Left kidney (tissue), 8 donors: ENCODE measurements at places on chromosomes 6 and 20.
A peak's percentile ranks its signal among the peaks of the same experiment; 100 is the strongest.

DNA sequence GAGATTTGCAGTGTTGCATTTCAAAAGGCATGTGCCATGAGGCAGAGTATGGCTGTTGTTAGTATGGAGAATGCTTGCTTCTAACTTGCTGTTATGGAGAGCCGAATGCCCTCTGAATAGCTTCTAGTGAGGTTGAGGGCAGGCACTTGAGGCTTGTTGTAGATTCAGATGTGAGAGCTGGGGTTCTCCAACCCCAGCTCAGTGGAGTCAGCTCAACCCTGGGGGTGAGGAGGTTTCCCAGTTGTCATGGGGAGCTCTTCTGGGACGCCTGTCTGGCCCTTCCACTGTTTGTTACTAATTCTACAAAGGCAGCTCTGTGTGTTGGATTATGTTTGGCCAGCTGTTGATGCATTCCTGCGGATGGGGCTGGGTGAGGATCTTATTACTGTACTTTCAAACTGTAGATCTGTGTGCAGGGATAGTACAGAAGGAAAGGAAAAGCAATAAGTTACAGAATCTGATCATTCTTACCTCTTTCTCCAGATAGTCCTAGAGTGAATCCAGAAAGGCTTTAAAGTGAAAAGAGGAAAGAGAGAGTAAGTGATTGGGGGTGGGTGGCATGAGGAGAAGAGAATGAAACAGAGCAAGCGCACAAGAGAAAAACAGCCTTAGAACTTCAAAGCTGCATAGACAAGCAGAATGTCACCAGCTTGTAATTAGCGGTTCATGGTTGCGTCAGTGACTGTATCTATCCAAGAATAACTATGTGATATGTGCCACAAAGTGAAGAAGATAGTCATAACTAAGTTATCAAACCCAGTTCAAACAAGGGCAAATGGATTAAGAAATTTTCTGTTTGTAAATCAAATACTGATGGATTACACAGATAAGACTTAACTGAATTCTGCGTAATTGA lies 148.7 kb downstream of the PRL start:
- peak; percentile 89 for DNase-seq

- no peak for DNase-seq
Observed at GRCh38 chr6:44665143-44665542, 277.6 kb downstream of the CDC5L start.

- DNase-seq = no peak
Observed at GRCh38 chr6:1901556-1901955, 291.8 kb downstream of the FOXC1 start.

DNA sequence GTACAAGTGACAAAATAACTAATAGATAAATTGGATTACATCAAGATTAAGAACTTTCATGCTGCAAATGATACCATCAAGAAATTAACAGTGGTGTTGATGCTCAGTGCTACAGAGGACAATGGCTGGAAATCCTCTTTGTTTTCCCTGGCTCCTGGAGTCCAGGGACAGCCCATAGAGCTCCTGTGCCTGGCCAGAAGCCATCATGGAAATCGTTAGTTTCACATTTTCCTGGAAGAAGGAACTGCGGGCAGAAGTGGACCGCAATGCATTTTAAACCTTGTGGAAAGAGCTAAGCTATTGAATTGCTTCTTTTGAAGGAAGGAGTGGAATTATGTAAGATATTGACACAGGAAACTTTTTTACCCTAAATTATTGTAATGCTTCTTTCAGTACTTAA lies 276.0 kb downstream of the GJA1 start:
- no peak for DNase-seq

GRCh38 chr6:100035873-100036653 lies 42.0 kb upstream of the MCHR2 start:
- DNase-seq = no peak

- no peak for DNase-seq
Observed at GRCh38 chr6:15522026-15522425, 140.8 kb downstream of the DTNBP1 start.

DNA sequence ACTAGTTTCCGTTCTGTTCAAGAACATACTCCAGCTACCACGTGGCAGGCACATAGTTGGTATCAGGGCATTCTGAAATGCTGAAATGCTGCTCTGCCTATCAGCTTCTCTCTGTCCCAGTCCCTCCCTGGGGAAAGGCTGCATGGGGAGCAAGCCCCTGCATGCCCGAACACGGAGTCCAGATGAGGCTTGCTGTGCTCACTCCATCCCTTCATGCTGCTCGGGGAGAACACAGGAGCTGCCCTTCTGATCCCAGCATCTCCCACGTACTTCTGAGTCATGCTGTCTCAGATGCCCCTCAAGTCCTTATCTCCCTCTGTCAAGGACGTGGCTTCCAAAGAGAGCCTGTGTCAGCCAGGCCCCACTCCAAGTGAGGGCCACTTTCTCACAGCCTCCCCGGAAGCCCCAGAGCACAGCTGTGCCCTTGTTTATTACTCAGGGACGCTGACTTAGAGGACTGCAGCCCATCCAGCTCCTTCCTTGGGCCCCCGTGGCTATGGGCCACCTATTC lies 29.4 kb downstream of the THBS2 start:
- no peak for DNase-seq

DNA sequence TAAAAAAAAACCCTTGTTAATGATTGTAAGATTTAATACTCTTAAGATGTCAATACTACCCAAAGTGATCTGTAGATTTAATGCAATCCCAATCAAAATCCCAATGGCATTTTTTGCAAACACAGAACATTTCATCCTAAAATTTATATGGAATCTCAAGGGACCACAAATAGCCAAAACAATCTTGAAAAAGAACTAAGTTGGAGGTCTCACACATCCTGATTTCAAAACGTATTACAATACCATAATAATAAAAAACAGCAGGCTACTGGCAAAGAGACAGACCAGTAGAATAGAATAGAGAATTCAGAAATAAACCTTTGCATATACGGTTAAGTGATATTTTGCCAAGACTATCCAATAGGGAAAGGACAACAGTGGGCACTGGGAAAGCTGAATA lies 331.9 kb upstream of the JARID2 start:
- DNase-seq = no peak

GRCh38 chr6:161195386-161195785 lies 78.5 kb downstream of the AGPAT4 start:
- no peak for DNase-seq

GRCh38 chr6:130138909-130139242 lies 83.9 kb downstream of the SAMD3 start:
- no peak for DNase-seq

GRCh38 chr6:108831104-108831503 lies 17.1 kb upstream of the ARMC2 start:
- no peak for DNase-seq

DNA sequence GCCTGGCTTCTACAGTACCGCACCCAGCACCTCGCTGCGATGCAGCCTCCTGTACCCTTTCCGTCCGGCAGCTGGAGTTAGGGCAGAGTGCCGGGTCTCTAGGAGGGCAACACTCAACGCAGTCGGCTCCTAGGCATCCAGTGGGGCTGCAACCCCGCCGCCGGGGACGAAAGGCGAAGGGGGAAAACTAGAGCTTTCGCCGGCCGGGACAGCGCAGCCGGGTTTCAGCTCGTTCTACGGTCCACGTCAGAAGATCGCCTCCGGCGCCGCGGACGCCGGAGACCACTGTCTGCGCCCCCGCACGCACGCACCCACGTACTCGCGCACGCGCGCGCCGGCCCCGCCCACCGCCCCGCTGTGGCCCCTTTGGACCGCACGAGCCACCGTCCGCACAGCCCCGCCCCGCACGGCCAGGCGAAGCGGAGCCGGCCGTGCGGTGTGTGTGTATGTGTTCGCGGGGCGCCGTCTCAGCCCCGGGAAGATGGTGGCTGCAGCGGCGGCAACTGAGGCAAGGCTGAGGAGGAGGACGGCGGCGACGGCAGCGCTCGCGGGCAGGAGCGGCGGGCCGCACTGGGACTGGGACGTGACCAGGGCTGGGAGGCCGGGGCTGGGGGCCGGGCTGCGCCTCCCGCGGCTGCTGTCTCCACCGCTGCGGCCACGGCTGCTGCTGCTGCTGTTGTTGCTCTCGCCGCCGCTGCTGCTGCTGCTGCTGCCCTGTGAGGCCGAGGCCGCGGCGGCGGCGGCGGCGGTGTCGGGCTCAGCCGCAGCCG lies at the start of gene ATRN:
ATRN (plus strand) TSS at position 392 of the 770 bp plus-strand sequence; CDS start at position 482, 90 bp downstream.
- peak; percentile 87 for DNase-seq

DNA sequence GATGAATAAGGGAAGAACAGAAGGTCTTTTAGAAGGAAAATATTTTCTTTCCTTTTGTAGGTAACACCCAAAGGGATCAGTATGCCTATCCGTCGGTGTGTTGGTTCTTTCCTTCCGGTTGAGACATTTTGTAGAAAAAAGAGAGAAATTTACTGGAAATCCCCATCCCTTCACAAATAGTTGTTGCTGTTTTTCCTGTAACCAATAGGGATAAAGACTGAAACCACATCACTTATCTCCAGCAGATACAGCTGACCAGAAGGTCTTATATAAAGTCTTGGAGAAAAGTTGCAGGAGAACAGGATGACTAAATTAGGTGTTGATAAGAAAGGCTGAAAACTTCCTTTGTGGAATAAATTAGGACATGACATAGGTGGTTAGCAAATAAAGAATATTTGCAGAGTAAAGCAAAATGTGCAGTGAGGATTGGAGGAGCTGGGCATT lies 14.8 kb upstream of the HLA-DRB1 start:
- DNase-seq = no peak

DNA sequence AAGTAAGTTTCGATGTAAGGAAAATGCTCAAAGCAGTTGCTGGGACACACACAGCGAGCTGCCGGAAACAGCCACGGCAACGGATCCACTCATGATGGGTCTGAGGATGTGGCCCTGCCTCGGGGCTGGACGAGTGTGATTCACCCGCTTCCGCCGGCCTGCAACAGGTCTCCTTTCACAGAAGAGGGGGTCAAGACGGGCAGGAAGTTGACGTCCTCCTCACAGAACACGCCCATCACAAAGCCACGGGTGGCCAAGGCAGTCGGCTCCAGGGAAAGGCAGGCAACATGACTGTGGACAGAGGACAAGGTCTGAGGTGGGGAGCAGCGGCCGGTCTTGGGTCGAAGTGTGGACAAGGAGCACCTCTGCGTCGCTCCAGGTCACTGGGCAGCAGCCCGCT lies 29.9 kb upstream of the SMOC2 start:
- DNase-seq = no peak

- DNase-seq = no peak
Observed at GRCh38 chr6:106658469-106658868, 29.1 kb downstream of the QRSL1 start.

GRCh38 chr6:152462716-152463115 lies 174.4 kb downstream of the SYNE1 start:
- DNase-seq = no peak

- no peak for DNase-seq
Observed at GRCh38 chr6:120230008-120230407, 880.4 kb upstream of the MAN1A1 start.

DNA sequence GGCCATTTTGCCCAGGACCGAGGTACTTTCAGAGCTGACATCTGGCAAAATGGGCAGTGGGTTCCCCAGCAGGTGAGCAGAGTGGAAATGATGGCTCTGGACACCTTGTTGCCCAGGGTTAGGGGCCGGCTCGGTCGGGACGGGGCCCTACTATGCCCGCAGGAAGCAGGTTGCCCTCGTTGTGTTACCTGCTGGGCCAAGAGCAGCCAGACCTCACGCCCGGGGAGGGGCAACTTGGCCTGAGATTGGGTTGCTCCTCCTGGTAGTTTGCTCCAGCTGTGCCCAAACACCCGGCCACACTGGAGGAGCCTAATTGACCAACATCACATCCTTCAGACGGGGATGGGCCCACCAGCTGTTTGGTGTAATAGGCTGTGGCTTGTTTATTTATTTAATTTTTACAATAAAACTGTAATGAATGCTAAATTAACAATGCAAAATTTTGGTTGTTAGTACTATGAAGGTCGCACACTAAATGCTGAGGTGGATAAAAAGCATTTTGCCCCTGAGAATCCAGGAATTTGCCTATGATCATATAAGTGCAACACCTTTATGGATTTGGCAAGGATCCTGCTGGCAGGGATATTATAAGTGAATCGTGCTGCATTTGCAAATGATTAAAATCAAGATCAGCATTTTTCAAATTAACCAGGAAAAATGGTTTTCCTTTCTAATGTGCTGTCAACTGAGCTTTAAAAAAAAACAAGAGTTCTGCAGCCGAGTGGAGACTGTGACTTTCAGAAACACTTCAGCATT lies 26.6 kb upstream of the PCMTD2 start:
- no peak for DNase-seq

DNA sequence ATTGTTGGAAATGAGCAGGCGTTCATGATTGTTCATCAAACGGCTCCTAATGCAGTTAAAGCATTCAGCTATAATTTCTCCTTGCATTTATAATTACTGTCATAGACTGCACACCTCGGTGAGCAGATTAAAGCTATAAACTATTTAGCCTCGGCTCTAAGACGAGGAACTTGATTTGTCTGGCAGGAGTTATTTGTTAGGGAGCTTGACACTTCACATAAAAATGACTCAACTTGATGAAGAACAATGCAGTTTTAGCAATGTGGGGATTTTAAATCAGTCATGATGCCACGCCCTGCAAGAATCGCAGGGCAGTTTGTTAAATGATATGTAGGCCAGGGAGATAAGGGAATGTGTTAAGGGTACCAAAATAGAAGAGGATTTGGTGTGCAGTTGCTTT lies 290.2 kb downstream of the TSHZ2 start:
- no peak for DNase-seq

DNA sequence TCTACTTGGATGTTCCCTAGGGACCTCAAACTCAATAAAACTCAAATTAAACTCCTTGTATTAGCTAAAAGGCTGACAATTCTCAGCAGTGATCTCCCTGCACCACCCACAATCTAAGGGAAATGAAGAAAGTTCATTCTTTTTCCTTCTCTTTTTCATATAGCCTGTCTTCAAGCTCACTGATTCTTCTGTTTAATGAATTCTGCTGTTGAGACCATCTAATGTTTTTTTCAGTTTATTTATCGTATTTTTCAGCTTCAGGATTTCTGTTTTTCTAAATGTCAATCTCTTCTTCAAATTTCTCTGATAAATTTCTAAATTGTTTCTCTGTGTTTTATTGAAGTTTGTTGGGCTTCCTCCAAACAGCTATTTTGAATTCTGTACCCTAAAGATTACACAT lies 19.8 kb downstream of the CRISP2 start:
- DNase-seq = no peak
